ENCODE measurements at places on chromosomes 4 and X.

- DNase-seq: no peak
Observed at GRCh38 chrX:49212861-49213260, 12.9 kb upstream of the SYP start.

DNA sequence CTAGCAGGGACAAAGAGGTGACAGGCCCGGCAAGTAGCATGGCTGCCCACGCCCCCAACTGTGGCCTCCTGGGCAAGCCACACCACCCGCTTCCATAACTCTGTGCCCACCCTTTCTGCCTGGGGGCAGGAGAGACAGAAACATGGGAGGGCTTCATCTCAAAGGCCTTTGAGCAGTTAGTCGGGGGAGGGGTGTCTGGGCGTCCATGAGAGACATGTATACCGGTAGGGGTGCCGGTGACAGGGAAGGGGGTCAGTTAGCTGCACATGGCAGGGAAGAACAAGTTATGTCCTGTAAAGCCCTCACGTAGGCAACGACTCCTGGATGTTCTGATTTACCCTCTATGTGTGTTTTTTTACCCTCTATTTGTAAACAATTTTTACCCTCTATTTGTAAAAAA, 9.3 kb downstream of the PDZD4 start:
- no peak for DNase-seq

DNA sequence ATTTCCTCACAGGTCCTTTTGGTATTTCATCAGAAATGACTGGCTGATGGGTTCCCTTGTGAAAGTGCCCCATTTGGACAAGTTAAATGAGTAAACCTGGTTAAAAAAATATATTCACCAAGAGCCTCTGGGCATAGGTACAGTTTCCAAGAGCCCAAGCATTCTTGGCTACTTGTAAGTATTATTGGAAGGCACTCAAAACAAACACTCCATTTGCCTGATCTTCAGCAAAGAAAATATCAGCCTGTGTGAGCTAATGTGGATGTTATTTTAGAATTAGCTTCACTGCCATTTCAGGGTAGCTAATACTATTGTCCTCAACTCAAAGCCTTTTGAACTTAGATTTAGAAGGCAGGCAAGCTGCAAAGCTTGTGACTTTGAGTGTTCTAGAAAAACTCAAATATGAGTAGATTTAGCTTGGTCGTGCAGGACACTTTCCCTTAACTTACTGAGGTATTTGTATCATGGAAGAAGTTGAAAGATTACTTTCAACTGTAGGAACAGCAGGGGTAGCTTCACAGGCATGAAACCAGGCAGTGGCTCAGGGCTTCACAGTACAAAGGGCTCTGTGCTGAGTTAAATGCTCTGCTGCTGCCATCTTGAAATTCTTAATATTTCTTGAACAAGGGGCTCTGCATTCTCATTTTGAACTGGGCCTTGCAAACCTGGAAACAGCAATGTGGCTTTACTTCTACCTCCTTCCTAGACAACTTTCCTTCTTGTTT, 177.2 kb downstream of the AMELX start:
- peak; percentile 91 for DNase-seq

DNA sequence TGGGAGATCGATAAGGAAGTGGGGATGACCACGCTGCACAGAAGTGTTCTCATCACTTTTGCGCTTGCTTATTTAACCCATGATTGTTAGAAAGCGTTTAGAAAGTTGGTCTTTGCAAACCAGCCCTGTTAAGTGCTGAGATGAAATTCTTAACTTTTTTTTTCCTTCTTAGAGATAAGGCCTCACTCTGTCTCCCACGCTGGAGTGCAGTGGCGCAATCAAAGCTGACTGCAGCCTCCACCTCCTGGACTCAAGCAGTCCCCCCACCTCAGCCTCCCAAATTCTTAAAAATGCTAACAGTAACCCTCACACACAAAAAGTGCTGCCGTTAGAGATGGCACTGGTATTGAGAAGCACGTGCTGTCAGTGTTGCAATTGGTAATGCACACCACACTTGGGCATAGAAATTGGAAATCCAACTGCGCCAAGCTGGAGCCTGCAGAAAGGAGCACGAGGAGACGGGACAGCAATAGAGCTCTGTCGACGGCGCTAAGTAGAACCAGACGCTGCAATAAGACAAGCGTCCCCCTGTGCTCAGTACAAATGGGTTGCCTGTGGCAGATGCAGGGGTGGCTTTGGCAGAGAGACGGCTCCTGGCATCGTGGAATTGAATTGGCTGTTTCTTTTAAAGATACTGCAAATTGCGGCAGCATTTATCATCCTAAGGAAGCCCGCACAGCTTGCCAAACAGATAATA, 113.4 kb downstream of the TBL1X start:
- no peak for DNase-seq

DNA sequence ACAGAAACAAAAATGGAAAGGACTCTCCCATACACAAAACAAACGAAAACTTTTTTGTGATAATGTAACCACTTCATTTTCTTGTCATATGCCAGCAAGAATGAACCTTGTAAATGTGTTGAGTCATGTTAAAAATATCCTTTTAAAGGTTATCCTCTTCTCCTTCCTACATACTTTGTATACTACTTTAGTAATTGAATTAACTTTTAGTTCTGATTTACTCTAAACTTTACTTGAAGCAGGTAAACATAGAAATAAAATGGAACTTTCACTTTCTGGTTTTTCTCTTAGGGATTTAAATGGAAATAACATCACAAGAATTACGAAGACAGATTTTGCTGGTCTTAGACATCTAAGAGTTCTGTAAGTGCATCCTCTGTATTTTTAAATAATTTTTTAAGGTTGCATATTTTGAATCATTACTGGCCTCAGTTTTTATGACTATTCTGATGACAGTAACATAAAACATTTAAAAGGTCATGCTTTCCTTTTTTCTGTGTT, 4.7 kb downstream of the SLIT2 start:
- peak; percentile 29 for DNase-seq

DNA sequence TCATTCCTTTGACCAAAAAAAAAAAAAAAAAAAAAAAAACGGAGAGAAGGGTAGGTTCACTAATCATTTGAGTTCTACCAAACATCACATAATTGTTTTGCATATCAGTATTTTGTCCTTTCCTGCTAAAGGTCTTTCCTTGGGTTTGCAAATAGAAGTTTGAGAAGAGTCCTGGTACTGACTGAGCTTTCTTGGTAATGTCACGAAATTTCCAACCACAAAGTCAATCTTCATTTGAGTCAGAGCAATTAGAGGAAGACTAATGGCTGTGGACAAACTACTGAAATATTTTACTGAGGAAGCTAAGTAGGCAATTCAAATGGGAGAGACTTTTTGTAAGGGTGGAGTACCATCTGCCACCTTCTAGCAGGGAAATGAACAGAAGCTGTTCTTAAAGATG, 21.7 kb upstream of the CD40LG start:
- DNase-seq: no peak

DNA sequence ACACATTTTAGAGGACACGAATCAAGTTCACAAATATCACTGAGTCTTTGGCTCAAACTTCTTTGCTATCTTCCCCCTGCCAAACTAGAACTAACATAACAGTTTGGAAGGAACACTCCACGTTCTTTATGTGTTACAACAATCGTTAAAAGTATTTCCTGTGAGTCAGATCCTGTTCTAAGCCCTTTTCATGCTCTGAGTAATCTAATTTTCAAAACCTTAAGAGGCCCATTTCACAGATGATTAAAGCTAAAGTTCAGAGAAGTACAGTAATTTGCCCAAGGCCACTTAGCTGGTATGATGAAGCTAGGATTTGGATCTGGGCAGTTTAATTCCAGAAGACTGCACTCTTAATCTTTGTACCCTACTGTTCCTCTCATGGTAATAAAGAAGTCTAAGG, 854.4 kb upstream of the INTU start:
- DNase-seq: peak; percentile 92

GRCh38 chr4:79255793-79256192, 70.1 kb downstream of the NAA11 start:
- no peak for DNase-seq

GRCh38 chr4:174430576-174430975, 91.7 kb downstream of the HPGD start:
- no peak for DNase-seq

- DNase-seq: no peak
Observed at GRCh38 chr4:64533159-64533558, 123.9 kb upstream of the TECRL start.

GRCh38 chr4:18635531-18635930, 614.0 kb upstream of the LCORL start:
- no peak for DNase-seq

GRCh38 chr4:88814043-88814617, 116.5 kb upstream of the NAP1L5 start:
- no peak for DNase-seq

DNA sequence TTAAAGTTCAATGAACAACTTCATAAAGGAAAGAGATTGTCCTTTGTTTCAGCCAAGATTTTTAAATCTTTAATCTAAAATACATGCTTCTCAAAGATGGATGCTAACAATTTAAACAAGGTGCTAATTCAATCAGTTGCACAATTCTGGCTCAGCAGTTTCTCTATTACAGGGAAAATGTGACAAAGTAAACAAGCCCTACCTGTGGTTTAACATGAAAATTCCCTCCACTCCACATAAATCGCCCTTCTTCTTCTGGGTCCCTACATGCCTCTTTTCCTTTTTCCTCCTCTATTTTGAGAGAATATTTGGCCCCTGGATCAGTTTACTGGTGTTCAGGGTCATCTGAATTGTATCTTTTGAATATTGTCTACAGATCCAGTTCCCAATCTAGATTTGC, 80.6 kb downstream of the FRYL start:
- no peak for DNase-seq

GRCh38 chr4:188091-188490, 63.8 kb downstream of the ZNF718 start:
- DNase-seq: no peak

DNA sequence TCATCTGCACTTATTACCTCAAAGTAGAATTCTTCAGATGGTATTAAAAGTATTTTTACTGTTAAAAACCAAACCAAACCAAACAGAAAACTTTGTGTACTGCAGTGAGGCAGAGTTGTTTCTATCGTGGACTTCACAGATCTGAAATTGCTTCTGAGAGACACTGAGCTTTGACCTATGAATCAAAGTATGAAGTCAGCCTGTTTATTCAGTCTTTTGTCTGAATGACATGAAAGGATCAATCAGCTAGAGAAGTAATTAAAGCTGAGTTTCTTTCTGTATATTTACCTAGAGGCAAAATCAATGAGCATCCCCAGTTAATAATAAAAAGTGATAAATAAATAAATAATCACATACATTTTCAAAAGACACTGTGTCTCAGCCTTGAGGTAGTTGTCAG, 2121.0 kb downstream of the PCDH7 start:
- no peak for DNase-seq

DNA sequence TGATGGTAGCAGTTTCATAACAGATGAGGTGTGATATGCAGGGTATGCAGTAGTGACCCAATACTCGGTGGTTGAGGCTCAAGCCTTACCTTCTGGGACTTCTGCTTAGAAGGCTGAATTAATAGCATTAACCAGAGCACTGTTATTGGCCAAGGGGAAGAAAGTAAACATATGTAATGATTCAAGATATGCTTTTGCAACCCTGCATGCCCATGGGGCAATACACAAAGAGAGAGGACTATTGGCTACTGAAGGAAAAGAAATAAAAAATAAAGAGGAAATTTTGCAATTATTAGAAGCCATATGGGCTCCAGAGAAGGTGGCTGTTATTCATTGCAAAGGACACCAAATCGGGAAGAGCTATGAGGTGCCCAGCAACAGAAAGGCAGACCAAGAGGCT, 8.7 kb downstream of the GAGE10 start:
- no peak for DNase-seq

- DNase-seq: peak; percentile 71
Observed at GRCh38 chrX:41313419-41313818, 20.5 kb upstream of the DDX3X start.

DNA sequence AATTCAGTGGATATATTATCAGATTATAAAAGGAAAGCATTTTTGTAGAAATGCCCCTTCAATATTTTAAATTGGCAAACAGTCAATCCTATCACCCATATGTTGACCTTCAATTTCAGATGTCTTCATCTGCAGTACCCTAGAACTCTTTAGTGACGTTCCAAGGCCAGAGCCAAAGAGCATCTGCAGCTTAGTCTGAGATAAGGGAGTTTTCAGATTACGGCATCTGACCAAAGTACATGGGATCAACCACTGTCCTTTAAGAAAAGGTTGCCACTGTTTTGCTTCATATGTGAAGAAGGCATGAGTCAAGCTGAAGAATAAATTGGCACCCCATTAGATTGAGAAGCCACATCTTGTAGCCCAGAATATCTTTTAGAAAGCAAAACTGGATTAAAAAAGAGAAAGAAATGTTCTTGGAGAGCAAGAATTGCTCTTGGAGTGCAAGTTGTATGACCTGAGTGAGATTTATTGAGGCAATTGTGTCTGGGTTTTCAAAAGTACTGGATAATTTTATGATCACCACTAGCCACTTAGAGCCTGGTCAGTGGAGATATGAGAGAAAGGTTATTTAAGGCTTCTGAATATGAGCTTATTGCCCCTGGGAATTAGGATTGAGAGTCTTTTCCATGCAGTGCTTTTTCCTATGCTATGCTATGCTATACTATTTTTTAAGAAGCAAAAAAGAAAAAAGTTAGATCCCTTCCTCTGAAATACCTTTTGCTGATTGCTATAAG, 251.9 kb upstream of the NR3C2 start:
- DNase-seq: no peak

- no peak for DNase-seq
Observed at GRCh38 chr4:102772738-102773340, 12.1 kb upstream of the MANBA start.

DNA sequence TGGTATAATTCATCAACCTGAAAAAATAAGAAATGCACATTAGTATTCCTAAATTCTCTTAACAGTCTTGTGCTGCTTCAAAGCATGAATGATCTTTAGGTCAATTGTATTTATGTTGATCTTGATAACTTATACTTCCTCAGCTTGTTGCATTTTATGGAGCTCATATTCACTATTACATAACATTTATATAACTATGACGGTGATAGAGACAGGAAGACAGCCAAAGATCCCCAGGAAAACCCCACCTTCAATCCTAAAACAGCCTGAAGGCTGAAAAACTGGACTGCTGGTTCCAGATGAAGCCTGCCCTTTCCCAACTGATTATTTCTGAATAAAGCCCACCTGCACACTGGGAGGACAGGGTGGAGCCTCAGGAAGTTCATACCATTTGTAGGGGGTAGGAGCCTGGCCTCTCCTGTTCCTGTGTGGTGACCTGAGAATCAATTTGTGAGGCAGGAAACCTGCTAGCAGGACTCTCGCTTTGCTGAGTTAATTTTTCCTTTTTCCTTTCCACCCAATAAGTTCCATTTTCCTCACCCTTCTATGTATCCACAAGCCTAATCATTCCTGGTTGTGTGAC, 30.5 kb downstream of the MAGEC1 start:
- no peak for DNase-seq

- no peak for DNase-seq
Observed at GRCh38 chrX:115521741-115522140, 39.2 kb upstream of the PLS3 start.

GRCh38 chrX:101287402-101287801, 3.7 kb downstream of the TAF7L start:
- DNase-seq: peak; percentile 44

GRCh38 chrX:69083361-69083760, 81.9 kb downstream of the PJA1 start:
- no peak for DNase-seq

- DNase-seq: no peak
Observed at GRCh38 chr4:55637272-55637820, 1.2 kb upstream of the NMU start.

All from fibroblast of skin of back (primary cell).